Activated naive CD4-positive, alpha-beta T cell treated with anti-CD3 and anti-CD28 coated beads, Interleukin-2, amount 50 U/mL, for 72 hours (primary cell): ENCODE measurements at places on chromosomes 7 and 10.

DNA sequence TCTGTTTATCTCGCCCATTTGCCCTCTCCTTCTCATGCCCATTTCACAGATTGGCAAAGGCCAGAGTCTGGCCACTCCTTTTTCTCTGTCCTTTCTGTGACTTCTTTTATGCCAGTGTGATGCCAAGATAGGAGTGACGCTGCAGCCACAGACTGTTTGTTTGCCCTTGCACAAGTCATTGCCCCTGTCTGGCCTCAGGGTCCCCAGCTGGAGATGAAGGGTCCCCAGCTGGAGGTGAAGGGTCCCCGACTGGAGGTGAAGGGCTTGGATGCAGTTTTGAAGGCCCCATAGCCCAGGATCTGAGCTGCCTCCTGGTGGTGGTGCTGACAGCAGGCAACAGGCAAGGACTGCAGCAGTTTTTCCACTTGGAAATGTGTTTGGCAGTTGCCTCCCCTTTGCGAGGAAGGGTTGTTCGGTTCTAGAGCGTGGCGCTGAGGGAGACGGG is 50.8 kb upstream of the SLC29A3 start:
- no peak for DNase-seq

DNA sequence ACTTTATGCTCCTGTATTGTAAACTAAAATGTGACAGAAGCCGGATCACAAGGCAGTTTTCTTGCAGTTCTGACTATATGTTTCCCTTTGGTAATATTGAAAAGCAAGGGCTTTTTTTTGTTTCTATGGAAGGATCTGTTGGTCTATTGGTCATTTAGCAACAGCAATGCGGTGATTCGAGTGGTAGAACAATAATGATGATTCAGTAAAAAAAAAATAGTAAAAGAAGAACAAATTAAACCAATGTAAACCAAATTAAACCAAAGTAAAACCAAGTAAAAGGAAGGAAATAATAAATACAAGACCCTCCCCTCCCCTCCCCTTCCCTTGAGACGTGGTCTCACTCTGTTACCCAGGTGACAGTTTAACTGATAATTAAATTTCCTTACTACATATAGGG is 17.8 kb upstream of the CCNY start:
- no peak for DNase-seq

DNA sequence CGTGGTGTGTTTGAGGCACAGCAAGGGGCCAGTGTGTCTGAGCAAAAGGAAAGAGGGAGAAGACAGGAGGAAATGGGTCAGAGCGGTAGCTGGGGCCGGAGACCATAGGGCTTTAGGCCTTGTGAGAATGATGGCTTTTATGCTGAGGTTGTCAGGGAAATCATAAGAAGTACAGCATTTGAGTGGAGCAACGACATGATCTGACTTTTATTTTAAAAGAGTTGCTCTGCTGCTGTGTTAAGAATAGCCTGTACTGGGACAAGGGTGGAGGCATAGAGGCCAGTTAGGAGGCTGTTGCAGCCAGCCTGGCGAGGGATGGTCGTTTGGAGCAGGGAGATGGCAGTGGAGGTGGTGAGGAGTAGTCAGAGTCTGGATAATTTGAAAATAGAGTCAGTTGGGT is 174.3 kb downstream of the SNX10 start:
- DNase-seq = no peak

DNA sequence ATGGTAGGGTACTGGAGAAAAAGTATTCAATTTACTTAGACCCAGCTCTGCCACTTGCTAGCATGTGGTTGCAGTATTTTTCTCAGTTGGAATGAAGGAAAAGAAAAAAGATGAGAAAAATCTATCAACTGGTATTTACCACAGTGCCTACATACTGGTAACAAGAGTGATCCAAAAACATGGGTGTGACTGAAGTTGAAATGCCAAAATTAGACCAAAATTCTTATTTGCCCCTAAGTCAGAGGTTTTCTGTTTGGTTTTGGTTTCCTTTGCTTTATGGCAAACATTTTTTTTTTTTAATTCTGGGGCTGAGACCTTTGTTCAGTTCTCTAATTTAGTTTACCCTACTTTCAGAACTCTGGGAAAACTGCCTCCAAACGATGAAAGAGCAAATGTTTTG is 12.3 kb downstream of the HYCC1 start:
- DNase-seq = no peak

- DNase-seq = no peak
These were observed 12.1 kb downstream of the MYOZ1 start for GRCh38 chr10:73629165-73629564.
